ENCODE measurements at places on chromosomes 13 and 19.
A peak's percentile ranks its signal among the peaks of the same experiment; 100 is the strongest.

DNA sequence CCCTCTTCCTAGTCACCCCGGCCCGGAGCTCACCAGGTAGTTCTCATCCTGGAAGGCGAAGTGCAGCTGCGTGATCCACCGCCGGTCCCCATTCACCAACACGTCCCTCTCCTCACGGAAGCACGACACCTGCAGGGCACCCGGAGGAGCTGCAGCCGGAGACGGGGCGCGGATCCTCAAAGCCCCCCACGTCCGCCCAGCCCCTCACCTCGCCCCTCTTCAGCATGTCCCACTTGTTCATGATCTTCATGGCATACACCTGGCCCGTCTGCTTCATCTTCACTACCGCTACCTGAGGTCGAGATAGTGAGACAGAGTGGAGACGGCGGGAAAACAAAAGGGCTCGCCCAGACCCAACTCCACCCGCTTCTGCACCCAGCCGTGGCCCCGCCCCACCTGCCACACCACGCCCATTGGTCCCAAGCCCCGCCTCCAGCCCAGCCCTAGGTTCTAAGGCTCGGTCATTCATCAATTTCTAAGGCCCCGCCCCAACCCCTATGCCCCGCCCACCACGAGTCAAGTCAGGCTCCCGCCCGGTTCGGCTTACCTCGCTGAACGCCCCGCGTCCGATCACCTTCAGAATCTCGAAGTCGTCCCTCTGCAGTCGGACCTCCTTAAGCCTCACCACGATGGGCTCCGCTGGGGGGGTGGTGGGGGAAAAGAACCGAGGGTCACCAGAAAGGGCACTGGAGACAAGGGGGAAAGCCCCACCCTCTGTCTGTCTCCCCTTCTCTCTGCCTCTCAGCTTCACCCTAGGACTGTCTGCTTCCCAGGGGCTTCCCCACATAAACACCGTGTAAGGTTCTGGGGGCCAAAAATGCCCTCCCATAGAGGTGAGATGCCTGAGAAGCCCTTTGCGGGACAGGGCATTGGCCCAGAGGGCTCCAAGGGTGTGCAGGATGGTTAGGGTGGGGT is 2.8 kb downstream of the DMPK start:
- DNase-seq: no peak

- DNase-seq: no peak
Observed at GRCh38 chr13:23322353-23323336, 110.9 kb downstream of the SACS start.

DNA sequence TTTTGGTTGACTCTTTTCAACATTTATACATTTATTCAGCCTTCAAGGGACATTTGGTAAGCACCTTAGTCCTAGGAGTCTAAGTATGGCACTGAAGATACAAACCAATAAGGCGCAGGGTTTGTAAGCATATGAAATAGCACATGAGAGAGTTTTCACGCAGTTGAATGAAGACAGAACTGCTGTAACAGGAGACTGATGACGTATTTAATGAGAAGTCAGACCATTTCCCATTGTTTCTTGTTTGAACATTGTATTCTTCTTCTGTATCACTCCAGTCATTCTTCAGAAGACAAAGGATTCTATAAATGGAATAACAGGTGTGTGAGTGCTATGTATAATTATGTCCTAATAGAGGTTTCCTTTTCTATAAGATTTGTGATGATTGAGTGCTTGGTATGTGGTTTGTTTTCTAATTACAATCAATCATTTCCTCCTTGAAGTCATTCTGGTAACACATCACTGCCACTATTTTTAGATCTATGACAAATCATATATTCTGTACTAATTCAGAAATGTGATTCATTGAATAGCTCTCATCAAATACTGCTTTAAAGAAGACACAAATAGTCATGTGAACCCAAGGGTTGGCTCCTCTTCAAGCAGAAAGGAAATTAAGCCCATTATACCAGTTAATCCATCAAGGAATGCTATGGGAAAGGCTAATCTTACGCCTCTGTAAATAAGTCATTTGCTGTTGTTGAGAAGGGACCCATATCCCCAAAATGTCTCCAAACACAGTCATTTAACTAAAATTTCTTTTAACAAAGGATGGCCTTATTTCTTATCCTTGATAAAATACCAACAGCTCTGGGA is 222.8 kb upstream of the NBEA start:
- DNase-seq: no peak

- DNase-seq: peak; percentile 67
Observed at GRCh38 chr19:41784312-41784711, 12.1 kb upstream of the CEACAM3 start.

DNA sequence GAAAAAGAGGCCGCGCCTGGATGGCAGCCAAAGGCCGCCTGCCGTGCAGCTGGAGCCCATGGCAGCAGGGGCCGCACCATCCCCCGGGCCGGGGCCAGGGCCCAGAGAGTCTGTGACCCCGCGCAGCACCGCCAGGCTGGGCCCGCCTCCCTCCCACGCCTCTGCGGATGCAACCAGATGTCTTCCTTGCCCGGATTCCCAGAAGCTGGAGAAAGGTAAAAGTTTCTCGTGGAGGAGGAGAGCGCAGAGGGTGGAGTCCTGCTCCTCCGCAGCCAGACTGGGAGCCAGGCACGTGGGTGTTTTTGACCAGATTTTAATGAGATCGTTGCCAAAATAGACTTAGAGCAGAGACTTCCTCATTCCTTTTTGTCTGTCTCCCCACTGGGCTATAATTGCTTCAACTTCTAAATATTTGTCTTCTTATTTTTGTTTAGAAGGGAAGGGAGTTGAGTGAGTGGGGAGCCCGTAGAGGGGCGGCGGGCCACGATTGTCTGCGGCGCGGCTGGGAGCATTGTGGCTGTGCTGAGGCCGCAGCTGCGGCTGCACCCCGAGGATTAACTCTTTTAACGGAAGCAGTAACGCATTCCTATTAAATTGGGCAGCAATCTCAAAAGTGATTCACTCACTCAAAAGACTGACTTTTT is 22.8 kb upstream of the NDUFS7 start:
- DNase-seq: peak; percentile 64

GRCh38 chr13:112454648-112455334 is 78.6 kb downstream of the SPACA7 start:
- DNase-seq: no peak

GRCh38 chr13:71610876-71611275 is 256.1 kb downstream of the DACH1 start:
- peak; percentile 47 for DNase-seq

GRCh38 chr19:52028780-52029123 is 573 bp upstream of the ZNF614 start:
- DNase-seq: no peak

- DNase-seq: no peak
Observed at GRCh38 chr13:71611292-71611691, 255.7 kb downstream of the DACH1 start.

DNA sequence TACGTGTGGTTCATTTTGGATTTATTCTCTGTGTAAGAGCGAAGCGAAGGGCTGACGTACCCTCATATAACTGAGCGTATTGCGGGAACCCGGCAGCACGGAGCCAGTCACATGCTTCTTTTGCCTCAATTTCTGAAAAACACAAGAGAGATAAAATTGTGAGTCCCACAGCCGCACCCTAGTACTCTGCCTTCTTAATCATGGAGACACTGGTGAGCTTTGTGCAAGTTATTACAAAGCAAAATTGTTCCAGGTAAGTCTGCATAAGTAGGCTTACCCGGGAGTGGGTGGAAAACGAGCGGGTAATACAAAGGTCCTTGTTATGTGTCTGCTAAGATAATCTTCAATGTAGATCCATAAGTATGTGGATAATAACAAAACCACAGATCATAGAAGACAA is 118.1 kb downstream of the STARD13 start:
- DNase-seq: no peak

GRCh38 chr19:33403973-33404304 is 30.4 kb downstream of the CEBPG start:
- no peak for DNase-seq

DNA sequence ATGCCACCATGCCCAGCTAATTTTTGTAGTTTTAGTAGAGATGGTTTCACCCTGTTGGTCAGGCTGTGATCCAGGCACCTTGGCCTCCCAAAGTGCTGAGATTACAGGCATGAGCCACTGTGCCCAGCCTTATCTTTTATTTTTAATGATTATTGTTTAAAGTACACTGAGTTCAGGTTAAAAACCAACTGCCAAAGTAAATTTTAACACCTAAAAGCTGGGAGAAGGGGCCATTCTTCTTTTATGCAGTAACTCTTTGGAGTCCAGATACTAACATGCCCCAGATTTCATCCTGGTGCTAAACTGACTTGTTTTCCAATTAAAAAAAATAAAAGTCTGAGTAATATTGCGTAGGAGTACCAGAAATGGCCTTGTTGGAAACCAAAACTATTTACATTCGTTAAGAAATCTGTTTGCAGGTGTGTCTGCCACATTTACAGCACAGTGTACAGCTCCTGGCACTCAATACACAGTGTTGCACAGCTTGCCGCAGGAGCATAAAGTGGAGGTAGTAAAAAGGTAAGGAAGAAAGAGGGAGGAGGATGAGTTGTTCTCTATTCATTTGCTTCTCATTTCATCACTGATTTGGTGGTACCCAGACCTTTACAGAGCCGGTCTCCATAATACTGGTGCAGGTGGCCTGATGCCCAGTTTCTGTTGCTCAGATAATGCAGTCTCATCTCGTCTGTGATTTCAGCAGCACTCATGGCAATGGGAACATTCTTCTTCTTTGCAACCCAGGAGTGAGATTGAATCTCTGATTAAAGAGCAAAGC is 108.9 kb downstream of the PCCA start:
- DNase-seq: no peak

GRCh38 chr19:44648631-44649251 is 5.0 kb downstream of the PVR start:
- no peak for DNase-seq

DNA sequence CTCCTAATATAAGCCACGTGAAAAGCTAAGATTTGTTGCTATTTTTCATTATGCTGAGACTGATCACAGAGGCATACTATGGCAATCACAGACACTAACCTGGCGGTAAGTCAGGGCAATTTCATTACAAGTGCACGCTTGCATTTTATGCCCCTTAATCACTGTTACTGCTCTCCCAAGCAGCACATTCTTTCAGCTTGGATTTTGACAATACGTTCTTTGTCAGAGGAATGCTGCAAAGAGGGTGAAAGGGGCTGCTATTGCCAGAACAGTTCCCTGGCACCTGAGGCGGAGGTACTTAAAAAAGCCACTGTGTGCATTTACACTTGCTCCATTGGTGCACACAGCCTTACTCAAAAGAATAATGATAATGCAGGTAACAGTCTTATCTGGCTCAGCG is 346.6 kb downstream of the RFC3 start:
- no peak for DNase-seq

DNA sequence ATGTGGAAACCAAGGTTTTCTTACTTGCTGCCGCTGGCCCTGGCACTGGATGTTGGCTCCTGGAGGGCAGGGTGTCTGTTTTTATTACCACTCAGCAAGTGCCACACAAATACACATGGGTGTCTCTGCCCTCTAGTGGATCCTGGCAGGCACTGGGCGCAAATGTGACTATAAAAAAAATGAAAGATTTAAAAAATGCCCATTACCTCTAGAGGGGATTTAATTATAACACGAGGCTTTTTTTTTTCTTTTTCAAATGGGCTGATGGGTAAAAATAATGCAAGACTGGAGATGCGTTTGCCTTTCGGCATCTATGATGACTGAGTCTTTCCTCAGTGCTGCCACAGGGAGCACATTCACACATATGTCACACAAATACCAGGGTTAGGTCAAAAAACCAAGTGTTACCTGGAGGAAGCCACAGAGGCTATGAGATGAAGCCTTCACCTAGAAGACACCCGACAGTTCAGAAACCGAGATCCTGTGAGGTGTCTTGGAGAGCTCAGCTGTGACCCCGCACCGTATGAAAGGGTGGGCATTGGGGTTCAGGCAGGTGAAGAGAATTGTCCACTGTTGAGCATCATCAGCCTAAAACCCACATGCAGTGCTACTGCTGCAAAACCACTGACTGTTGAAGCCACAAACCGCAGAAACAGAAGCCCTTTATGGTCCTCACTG is 25.7 kb downstream of the CHAMP1 start:
- peak; percentile 81 for DNase-seq

DNA sequence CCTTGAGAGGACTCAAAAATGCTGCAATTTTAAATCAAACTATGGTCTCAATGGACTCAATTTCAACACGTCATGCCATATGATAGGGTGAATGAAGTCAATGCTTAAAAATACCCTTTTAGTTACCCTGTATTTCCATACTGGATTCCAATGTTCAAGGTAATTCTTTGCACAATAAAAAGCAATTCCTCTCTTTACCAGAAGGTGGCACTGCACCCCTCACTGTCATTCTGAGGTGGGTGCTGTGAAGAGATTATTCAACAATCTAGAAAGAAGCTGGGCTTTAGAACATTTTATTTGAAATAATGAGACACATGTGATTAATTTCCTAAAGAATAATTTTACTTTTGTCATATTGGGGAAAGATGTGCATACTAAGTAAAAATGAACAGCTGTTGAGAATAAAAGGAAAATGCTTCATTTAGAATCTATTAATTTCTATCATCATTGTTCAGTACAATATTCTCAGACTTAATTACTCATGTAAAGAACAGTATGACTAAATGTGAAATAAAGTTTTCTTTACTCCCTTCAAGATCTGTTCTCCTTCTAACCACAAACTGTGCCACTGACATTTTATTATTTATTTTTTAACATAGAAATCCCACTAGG is 789.1 kb downstream of the GPC5 start:
- DNase-seq: peak; percentile 26

DNA sequence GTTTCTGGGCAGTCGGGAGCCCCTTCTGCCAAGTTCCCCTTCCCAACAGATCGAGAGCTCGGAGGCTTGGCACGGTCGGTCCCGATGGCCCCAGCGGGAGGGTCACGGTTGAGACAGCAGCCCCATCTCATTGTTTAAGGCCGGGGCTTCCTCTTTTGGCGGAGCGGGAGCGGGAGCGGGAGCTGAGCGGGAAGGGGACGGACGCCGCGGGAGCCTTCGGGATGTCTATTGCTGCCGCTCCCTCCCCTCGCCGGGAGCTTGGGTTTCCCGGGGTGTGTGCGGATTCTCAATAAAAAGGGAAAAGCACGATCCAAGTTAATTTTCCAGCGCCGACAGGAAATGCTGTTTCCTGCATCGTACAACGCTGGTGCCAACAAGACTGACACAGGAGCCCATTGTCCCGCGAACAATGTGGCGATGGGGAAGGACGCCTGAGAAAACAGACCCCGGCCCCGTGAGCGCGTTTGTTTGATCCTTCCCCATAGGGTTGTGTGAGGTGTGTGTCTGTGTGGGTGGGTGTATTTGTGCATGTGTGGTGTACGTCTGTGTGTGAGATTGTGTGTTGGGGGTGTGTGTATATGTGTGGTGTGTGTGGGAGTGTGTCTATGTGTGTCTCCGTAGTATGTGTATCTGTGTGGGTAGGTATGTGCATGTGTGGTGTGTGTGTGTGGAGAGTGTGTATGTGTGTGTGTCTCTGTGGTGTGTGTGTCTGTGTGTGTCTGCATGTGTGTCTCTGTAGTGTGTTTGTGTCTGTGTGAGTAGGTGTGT is 36.3 kb upstream of the FLT1 start:
- DNase-seq: peak; percentile 59

- DNase-seq: peak; percentile 25
Observed at GRCh38 chr13:33072282-33072681, 56.1 kb downstream of the KL start.

GRCh38 chr19:38975861-38976271 is 324 bp upstream of the FBXO17 start:
- no peak for DNase-seq

- DNase-seq: no peak
Observed at GRCh38 chr19:4277191-4277696, 1.8 kb upstream of the SHD start.

- no peak for DNase-seq
Observed at GRCh38 chr13:33394294-33394932, 108.9 kb upstream of the STARD13 start.
